ENCODE measurements at places on chromosomes 7 and 10.
A peak's percentile ranks its signal among the peaks of the same experiment; 100 is the strongest.

DNA sequence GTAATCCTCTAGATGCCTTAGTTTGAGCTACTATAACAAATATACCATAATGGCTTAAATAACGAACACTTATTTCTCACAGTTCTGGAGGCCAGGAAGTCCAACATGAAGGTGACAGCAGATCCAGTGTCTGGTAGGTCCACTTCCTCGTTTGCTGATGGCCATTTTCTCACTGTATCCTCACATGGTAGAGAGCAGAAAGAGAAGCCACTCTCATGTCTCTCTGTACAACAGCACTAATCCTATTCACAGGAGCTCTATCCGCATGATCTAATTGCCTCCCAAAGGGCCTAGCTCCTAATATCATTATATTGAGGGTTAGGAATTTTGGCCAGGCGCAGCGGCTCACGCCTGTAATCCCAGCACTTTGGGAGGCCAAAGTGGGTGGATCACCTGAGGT is 10.2 kb downstream of the HIBADH start:
- DNase-seq = no peak

DNA sequence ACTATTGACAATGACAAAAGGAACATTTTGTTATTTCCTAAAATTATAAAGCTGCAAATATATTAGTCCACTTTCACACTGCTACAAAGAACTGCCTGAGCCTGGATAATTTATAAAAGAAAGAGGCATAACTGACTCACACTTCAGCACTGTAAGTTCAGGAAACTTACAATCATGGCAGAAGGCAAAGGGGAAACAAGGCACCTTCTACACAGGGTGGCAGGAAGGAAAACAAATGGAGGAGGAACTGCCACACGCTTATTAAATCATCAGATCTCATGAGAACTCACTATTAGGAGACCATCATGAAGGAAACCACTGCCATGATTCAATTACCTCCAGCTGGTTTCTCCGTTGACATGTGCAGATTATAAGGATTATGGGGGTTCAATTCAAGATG is 203.1 kb downstream of the TPK1 start:
- DNase-seq = no peak

DNA sequence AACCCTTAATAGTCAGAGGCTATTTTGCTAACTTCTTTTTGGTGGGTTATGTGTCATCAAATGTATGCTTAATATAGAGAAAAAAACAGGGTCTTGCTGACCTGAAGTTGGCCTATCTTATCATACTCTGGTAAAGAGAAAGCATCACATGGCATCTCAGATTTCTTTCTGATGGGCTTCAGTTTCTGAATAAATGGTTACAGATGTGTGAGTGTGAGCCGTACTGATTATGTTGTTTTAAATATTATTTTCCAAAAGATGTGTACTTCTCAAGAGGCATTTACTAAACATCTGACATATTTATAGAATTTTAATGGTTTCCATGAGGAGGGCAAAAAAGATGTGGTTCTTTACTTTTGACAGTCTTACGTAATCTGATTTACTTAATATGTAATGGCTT is 28.4 kb downstream of the BBS9 start:
- DNase-seq = no peak

GRCh38 chr7:36129048-36129534 is 24.0 kb upstream of the EEPD1 start:
- peak; percentile 6 for DNase-seq

- DNase-seq = no peak
Measured at GRCh38 chr7:2610898-2611297, 20.9 kb upstream of the TTYH3 start.

DNA sequence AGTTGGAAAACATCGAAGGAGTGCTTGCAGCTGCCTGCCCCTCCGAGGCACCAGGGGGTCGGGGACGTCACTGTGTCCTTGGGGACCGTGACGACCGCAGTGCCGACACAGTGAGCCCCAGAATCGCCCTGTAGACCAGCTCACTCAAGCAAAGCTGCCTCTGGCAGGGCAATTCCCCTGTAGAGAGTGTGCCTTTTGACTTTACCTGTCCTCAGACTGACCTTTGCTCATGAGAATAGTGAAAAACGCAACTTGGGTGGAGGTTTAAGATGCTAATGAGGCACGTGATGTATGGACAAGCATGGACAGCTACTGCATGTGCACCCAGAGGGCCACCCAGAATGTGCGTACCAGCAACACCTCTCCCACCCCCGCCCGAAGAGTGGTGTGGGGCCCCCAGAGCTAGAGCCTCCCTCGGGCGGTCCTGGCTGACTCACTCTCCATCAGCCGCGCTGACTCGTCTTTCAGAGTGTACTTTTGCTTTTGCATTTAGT is 271.9 kb downstream of the ADARB2 start:
- DNase-seq = no peak

DNA sequence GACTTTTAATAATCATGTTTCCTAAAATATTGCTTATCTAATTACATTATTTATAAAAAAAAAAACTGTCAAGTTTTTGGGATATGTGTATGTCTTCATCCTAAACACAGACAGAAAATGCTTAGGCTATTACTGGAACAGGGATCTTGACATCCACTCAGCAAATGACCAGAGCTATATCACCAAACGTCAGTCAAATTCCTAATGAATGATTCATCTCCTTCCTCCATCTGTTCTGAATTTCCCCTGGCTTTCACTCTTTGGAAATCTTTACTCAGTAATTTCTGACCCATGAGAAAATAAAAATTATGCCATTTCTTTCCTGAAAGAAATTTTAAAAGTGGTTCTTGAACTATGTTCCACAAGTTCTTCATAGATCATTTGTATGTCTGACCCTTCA is 552.4 kb upstream of the KCND2 start:
- DNase-seq = no peak

- DNase-seq = no peak
Measured at GRCh38 chr7:139671967-139672366, 105.8 kb downstream of the HIPK2 start.

DNA sequence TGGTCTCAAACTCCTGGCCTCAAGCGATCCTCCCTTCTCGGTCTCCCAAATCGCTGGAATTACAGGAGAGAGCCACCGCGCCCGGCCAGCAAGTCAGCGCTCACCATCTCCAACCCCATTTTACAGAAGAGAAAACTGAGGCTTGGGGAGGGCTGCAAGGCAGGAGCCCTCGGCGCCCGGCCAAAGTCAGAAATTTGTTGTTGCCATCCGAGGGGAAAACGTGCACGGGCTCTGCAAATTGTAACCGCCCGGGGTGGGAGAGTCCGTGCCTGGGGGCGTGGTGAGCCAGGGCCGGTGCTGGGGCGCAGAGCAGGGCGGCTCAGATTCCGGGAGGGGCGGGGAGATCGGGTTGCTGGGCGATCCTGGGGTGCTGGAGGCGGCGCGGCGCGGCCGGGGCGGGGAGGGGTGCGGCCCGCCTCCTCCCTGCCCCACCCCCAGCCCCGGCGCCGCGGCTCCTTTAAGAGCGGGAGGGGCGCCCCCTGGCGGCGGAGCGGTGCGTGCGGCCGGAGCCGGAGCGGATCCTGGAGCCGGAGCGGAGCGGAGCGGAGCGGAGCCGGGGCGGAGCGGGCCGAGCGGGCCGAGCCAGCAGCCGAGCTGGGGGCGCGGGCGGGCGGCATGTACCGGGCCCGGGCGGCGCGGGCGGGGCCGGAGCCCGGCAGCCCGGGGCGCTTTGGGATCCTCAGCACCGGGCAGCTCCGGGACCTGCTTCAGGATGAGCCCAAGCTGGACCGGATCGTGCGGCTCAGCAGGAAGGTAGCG is at the start of gene VPS37D:
TSS of gene VPS37D (plus strand) at position 488 of the 759 bp plus-strand sequence. CDS start at position 616, 128 bp downstream.
- peak; percentile 94 for DNase-seq

- DNase-seq = peak; percentile 12
Measured at GRCh38 chr10:62394556-62395018, 20.4 kb downstream of the ZNF365 start.

GRCh38 chr7:73768641-73769480 is 1.2 kb downstream of the CLDN3 start:
- no peak for DNase-seq

- no peak for DNase-seq
Measured at GRCh38 chr7:41133690-41134299, 569.1 kb downstream of the INHBA start.

- DNase-seq = no peak
Measured at GRCh38 chr7:138864667-138865066, 66.7 kb upstream of the ATP6V0A4 start.

DNA sequence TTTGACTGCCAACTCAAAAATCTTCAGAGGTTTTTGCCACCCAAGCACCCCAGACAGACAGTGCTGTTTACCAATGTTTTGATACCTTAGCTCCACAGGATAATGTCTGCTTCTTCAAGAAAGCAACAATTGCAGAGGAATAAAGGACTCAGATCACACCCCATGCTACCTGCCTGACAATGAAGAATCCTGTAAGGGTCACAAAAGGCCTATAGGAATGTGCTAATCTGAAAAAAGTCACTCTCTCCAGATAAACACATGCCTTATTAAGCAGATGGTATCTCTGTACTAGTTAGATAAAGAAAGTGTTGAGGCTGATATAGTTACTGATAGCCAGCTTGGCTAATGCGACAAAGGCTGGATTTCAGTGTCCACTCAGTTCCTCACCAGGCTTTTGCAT is 1076.7 kb upstream of the SORCS1 start:
- no peak for DNase-seq

GRCh38 chr7:127769696-127770400 is 117.9 kb downstream of the SND1 start:
- DNase-seq = no peak

DNA sequence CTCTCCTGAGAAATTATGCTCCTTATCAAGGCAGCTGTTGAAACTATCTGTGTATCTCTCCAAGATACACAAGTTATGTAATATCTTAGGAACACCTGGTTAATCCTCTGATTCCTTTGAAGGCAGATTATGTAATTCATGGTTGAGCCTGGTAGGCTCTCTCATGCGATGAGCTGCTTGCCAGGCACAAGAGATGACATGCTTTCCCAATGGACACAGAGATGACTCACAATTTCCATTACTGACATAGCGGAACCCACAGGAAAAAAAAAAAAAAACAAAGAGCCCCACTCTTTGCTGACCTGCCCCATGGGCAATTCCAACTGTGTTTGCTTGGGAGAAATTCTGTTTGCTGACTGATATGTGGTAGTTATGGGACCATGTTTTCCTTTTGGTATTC is 736.4 kb upstream of the PHF14 start:
- DNase-seq = no peak

- no peak for DNase-seq
Measured at GRCh38 chr10:126670895-126671261, 385 bp upstream of the C10orf90 start.

- no peak for DNase-seq
Measured at GRCh38 chr7:70097645-70098044, 499.4 kb downstream of the AUTS2 start.

- DNase-seq = no peak
Measured at GRCh38 chr7:116734710-116735109, 62.7 kb downstream of the MET start.

GRCh38 chr10:21527598-21528235 is 2.2 kb upstream of the SKIDA1 start:
- peak; percentile 84 for DNase-seq

- peak; percentile 82 for DNase-seq
Measured at GRCh38 chr10:30433306-30433729, 666 bp upstream of the MAP3K8 start.

DNA sequence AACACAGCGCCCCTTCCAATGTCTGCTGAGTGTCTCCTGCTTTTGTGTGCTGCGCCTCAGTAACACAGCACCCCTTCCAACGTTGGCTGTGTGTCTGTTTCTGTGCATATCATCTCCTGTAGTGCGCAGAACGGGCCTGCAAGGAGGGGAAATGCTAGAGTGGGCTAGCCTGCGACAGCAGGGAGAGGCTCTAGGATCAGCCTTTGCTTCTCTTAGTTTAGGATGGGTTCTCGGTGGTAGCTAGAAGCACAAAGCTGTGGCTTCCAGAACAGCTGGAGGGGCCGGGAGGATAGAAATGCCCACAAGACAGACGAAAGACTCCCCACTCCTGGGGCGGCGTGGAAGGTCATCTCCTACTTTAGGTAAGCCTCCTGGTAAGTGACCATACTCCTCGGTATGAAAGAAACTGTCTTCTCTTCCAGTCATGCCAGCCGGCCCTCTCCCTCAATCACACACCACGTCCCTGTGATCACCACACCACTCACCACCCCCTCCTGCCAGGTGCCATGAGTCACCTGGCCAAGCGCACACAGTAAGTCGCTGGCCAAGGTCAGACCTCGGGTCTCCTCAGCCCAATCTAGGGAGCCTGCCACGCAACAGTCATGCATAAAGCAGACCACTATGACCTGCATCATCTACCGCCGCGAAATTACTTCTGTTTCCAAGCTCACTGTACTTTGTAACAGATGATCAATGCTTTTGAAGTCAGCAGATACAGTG is 4.8 kb downstream of the PITRM1 start:
- no peak for DNase-seq

- DNase-seq = peak; percentile 61
Measured at GRCh38 chr10:60663850-60664249, 114.4 kb upstream of the CDK1 start.

- DNase-seq = no peak
Measured at GRCh38 chr10:92082583-92083280, 159.2 kb downstream of the BTAF1 start.

DNA sequence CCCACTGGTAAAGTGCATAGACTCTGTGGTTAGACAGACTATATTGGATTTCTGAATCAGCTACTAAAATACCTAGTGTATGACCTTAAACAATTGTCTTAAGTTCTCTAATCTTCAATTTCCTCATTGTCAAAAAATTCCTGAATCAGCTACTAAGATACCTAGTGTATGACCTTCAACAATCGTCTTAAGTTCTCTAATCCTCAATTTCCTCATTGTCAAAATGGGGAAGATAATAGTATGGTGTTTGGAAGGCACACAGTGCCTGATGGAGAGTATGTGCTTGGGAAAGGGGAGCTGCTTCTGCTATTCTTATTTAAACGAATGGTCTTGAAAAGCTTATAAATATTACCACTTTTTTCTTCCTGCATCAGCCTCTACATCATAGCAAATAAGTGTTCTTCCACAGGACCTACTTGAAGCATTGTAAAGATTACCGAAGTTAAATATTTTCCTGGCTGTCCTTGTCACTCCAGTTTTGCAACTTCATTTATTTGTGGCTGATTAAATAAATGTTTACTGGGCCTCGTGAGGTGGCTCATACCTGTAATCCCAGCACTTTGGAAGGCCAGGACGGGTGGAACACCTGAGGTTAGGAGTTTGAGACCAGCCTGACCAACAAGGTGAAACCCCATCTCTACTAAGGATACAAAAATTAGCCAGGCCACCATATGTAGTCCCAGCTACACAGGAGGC is 64.4 kb upstream of the ITGA8 start:
- DNase-seq = peak; percentile 13

- peak; percentile 83 for DNase-seq
Measured at GRCh38 chr7:28921822-28922221, 36.3 kb downstream of the TRIL start.

GRCh38 chr10:31457858-31458257 is 138.8 kb downstream of the ZEB1 start:
- no peak for DNase-seq
